RPMI7951 (cell line): ENCODE measurements at places on chromosomes 11 and 22.
A peak's percentile ranks its signal among the peaks of the same experiment; 100 is the strongest.

DNA sequence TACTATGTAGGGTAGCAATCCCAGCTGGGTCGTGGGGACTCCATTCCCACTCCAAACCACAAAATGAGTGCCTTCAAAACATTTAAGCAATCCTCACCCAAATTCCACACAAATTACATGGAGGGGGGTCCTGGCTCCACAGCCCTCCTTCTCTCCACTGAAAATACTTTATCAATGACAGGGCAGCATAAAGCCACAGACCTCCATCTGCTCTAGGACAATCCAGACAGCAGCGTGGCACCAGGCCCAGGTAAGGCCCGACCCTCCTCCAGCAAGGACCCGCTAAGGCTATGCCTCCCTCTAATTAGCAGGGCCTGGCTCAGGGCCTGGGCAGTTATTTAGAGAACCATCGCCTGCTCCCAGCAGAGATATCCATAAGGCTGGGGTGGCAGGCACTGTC is at the start of gene PANX3:
Gene PANX3, plus strand, starts transcription at position 365 of the 400 bp plus-strand sequence. CDS start 129 bp downstream, outside the sequence.
- DNase-seq, result no peak

DNA sequence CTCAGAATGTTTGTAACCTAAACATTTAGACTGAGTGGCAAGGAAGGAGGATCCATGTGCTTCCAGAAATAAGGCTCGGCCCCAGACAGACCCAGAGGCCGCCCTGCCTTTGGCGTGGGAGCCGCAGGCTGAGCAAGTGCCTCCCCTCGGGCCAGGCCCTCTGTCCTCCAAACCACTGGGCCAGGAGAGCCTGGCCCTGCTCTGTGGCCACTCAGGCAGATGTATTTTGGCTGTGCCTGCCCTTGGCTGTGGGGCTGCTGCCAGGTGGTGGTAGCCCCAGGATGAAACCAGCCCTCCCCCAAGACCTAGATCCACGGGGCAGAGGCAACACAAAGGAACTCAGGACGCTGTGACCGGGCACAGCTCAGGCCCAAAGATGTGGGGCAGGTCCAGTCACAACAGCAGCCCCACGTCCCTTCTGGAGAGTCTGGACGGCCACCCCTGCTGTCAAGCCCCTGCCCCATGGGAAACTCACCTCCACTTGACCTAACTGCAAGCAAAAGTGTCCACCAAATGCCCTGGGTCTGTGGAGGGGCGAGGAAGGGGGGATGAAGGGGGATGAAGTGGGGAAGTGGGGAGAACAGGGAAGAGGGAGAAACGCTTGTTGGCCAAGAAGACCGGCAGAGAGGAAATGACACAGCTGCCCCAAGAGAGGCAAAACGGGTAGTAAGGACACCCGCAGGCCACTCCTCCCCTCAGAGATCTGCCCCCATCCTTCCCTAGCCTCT is 24.0 kb downstream of the PISD start:
- DNase-seq, result no peak

- peak; percentile 69 for DNase-seq
These were observed 31.7 kb downstream of the POLR3H start for GRCh38 chr22:41512421-41513194.

GRCh38 chr11:2217211-2218030 is 45.8 kb upstream of the TH start:
- no peak for DNase-seq

DNA sequence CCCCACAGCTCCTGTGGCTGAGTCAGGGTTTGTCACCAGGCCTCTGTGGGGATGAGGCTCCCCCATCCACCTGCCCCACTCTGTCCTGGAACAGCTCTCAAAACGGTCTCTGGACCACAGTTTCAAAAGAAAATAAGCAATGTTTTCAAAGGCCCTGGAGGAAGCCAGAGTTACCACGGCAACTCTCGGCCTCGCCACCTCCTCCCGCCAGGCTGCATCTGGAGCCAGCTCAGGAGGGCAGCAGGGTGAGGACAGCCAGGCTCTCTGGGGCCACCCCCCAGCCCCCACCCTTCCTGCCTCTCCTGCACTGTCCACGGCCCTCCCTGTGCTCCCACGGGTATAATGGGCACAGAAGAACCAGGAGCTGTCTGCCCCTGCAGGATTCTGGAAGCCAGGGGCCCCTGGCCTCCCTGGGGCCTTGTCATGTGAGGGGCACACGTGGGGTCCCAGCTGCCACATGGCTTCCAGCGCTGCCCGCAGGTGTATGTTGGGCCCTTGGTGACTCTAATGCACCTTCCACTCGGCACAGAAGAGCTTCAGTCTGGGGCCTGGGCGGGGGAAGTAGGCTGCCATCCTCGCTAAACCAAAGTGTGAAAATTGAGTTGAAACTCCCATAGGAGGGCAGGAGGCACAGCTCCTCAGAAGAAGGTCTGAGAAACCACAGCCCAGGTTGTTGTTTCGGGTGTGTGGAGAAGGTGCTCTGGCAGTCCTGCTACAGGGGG is 10.3 kb downstream of the CD81 start:
- peak; percentile 75 for DNase-seq

- DNase-seq, result no peak
These were observed 458.3 kb downstream of the TBC1D22A start for GRCh38 chr22:47220752-47221151.

DNA sequence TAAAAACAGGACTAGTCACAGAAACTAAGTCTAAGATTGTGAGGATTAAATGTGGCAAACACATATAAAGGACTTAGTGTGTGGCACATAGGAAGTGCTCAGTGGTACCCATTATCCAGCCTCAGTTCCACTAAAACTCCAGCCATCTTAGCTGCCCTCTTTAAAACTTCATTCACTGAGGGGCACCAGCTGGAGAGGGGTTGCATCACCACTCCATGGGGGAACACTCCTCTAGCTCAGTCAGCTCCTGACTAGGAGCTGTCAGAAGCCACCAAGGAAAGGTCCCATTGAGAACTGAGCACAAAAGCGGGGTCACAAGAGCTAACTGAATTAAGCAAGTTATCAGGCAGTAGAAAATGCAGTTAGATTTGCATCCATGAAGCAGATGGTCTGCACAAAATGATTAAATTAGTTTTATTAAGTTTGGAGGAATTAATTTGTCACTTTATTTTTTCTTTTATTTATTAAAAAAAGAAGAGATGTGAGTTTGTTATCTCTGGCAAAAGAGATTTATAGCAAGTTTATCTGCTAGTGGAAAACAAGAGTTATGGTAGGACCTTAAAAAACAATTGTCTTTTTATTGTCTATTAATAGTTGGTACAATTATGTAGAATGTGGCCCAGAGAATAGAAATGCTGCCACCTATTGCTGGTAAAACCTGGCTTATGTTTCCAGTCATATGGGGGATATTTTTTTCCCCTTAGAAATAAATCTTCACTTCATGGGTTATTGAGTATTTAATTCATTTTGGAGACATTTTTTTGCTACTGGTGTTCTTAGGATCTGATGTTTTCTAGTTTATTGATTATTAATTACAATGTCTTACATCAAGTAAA is 95.7 kb downstream of the NAV2 start:
- no peak for DNase-seq

- DNase-seq, result no peak
These were observed 10.9 kb upstream of the CCND1 start for GRCh38 chr11:69630017-69630416.

- DNase-seq, result no peak
These were observed 402.5 kb downstream of the TMEM135 start for GRCh38 chr11:87440076-87440770.

GRCh38 chr11:35992548-35992947 is 48.7 kb downstream of the LDLRAD3 start:
- no peak for DNase-seq

- DNase-seq, result peak; percentile 52
These were observed 61.1 kb downstream of the FDX1 start for GRCh38 chr11:110490886-110491285.
